NB4 (cell line): ENCODE measurements at places on chromosomes 7 and 10.

- DNase-seq: no peak
These were observed 3.4 kb downstream of the CALHM2 start for GRCh38 chr10:103448746-103449145.

- no peak for DNase-seq
These were observed 108.7 kb downstream of the DIP2C start for GRCh38 chr10:580778-581177.

- no peak for DNase-seq
These were observed 236.1 kb downstream of the RNLS start for GRCh38 chr10:88347022-88347421.

DNA sequence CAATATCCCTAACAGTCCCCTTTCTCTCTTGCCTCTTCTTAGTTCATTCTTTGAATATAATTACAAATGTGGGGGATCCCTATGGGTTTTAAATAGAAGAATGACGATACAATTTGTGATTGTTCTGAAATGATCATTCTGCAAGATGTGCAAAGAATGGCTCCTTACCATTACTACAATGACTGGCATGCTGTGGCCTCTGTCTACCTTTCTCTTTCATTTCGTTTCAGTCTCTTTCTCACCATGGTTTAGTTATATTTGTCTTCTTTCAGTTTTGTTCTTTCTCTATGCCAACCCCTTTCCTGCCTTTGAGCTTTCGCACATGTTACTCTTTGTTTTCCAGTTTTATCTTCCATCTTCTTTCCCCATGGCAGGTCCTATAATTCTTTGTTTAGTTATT, 176.5 kb downstream of the SUGCT start:
- DNase-seq: no peak

DNA sequence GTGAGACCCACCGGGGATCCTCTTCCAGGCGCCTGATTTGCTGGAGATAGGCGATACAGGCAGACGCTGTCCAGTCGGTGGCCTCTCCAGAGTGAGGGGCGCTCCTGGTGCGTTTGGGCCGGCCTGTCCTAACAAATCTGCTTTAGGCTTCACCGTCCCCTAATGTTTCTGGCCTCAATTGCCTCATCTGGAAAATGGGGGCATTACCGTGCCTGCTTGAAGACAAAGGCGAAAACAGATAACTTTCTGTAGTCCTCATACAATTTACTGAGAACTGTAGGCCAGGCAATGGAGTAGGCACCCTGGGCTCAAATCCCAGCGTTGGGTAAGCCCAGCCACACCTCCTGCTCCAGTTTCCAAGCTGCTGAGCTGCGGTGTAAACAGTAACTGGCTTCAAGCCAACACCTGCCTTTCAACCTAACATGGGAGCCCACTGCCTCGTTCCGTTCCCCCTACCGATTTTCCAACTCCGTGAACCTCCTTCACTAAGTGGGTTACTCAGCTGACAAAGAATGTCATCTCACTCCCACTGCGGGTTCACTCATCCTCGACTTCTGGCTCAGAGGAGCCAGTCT, 589 bp upstream of the ZFAND4 start:
- DNase-seq: no peak

DNA sequence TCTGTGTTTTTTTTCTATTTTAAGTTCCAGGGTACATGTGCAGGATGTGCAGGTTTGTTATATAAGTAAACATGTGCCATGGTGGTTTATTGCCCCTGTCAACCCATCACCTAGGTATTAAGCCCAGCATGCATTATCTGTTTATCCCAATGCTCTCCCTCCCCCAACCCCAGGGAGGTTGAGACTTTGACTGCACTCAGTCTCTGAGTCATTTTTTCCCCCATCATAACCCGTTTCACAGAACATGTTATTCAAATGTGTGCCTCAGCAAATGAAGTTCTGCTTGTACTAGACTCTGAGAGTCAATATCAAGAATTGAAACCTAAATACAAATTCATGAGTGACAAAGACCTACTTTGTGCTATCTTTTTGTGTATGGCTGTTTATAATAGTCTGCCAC, 70.0 kb upstream of the CYP26C1 start:
- peak; percentile 11 for DNase-seq

GRCh38 chr7:151400626-151401315, 9.1 kb downstream of the WDR86 start:
- no peak for DNase-seq

DNA sequence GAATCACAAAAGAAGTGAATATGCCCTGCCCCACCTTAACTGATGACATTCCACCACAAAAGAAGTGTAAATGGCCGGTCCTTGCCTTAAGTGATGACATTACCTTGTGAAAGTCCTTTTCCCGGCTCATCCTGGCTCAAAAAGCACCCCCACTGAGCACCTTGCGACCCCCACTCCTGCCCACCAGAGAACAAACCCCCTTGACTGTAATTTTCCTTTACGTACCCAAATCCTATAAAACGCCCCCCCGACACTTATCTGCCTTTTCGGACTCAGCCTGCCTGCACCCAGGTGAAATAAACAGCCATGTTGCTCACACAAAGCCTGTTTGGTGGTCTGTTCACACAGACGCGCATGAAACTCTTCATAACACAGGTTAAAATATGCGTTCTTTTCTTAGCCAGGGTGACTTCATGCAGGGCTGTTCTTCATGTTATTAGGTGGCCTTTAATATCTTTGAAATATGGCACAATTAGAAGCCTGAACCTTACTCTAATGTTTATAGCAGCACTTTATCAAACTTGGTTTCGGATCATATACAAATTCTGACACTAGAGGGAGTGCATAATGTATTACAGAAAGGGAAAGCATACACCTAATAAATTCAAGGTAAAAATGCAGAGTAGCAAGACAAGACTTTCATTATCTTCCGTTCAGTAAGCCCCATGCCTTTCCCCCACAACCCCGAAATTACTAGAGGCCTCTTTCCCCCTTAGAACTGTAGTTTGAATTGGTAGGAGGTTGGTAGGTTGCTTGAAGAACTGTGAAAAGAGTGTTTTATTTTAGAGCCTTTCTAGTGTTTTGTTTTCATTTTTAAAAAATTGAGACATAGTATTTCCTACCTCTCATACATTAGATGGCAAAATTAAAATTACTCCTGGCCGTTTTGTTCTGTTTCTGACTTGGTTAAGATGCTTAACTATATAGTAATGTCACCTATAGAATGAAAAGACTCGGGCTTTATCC, 117.9 kb downstream of the NPY start:
- DNase-seq: peak; percentile 31

DNA sequence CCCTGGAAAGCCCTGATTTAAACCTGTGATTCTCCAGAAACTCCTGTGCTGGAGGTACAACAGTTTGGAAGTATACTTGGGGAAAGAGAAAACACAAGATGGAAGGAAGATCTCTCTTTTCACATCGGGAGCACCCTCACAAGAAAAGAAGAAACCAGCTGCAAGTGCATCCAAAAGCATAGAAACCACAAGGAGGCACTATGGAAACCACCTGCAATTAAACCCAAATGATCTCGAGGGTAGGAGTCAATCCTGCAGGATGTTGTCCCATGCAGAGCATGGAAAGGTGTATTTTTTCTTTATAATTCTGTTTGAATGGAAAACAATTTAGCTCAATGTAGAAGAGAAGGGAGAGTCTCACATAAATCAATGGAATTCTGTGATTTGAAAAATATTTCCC, 210.5 kb downstream of the TWIST1 start:
- no peak for DNase-seq

DNA sequence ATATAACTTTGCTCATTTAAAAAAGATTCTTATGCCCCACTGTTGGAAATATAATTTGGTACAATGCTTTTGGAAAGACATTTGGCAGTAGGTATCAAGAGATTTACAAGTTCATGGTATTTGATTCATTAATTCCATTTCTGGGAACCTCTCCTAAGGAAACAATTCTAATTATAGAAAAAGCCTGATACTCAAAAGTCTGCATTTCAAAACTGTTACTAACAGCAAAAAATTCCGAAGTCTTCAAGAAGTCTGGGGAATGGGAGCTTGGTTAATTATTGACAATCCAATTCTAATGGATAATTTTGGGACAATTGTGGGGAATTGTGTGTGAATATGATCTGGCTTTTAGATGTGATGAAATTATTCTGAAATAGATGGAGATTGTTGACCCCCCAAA, 59.6 kb downstream of the HDAC9 start:
- DNase-seq: no peak

DNA sequence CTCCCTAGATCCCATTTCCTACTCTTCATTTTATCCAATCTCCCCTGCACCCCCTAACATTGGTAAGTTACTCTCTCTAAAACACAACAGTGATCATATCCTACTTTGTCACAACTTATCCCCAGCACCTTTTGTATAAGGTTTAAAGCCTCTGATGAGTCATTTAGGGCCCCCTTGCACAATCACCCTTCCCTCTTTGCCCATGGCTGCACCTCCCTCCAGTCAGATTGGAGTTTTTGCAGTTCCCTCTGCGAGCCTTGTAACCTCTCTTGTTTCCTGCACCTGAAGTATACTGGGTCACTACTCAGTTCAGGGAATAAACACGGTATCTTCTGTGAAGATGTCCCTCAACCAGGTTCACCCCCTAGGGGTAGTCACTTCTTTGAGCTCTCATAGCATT, 55.9 kb upstream of the ADRB1 start:
- DNase-seq: peak; percentile 90

GRCh38 chr10:11593612-11594011, 17.8 kb downstream of the USP6NL start:
- no peak for DNase-seq

DNA sequence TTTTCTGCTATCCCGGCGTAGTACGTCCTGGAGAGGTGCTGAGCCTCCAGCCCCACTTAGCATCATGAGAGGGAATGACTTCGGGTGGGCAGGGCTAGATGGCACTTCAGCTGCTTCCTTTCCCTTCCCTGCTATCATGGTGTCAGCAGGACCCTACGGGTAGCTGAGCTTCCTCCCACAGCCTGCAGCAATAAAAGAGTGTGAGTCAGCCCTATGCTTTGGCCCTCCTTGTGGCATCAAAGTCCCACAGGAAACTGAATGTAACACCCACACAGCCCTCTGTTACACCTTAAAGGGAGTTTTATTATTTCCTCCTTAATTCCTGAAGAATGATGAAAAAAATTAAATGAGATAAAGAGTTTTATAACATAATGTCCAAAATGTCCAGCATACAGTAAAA, 458.1 kb downstream of the RPS24 start:
- peak; percentile 85 for DNase-seq

GRCh38 chr7:98870121-98870651, 372 bp upstream of the TMEM130 start:
- peak; percentile 91 for DNase-seq

DNA sequence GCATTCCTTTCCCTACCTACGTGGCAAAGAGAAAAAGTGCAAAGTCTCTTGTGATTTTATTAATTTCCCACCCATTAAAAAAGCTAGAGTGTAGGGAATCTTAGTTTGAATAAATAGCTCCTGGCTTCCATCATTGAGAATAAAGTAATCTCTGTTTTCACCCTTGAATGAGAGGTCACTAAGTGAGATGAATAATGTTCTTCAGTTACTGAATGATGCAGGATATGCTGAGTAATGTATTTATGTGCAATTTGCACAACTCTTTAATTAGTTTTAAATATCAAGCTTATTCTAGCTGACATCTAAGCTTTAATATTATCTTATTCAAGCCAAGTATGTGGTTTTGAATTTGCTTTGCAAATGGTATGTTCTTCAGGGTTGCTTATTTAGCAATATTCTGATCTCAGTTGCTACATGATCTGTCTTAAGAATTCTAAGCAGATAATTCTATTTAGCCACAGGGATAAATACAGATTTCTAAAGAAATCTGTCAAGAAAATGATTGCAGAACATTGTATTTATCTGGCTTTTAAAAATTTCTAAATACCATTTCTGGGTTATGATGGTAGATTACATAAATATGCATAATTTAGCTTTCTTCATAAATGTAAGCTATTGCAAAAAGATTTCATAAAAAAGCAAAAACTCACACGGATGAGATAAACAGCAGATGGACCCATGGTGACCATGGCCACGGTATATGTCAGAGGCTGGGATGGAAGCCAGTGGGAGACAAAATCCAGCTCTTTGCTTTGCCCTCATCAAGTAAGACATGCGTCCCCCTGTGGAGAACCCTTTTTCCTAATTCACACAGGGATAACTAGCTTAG, 141.0 kb downstream of the MACC1 start:
- DNase-seq: no peak

DNA sequence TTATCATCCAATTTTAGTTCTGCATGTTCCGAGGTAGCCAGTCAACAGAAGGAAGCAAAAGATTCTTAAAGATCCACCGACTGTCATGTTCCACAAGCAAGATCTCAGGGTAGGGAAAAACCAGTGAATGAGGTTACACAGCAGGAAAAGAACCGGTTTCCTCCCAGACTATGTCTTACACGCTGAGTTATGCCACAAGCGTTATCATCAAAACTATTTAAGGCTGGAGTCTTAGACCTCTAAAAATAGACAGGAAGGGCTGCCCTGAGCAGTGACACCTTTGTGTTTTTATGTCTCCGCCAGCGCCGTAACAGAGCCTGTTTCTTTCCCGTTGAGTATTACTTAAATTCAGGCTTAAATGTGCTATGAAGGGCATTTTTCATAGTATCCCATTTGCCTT, 48.3 kb downstream of the PROSER2 start:
- no peak for DNase-seq

DNA sequence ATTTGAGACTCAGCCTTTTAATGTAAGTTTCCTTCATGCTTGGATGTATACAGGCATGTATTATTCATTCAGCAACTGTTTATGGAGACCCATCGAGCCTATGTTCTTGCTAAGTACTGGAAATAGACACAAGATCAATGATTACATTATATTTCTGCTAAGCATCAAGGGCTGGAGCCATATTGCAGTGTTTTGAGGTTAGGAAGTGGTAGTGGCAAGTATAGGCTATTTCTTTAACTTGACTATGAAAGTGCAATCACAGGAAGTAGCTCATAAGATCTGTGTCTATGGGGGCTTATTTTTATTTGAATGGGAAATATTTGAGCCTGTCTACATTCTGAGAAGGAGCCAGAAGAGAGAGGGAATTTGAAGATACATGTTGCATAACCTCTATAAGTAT, 123.8 kb downstream of the HDAC9 start:
- no peak for DNase-seq

DNA sequence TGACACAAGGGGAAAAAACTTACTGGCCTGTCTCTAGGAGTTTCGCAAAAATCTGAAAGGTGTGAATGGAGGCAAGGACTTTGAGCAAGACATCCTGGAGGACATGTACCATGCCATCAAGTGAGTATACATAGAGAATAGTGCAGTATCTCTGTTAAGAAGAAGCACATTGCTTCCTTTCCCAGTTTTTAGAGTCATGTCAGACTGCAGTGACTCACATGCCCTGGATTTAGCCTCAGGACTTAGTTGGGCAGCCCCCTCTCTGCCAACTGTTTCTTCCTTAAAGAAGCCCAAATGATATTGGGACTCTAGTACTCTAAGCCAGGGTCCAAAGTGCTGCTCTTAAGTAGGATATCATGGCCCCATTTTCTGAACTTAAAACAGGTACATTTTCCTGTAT, 28.1 kb upstream of the NFKB2 start:
- DNase-seq: no peak
